ENCODE measurements at places on chromosomes 2 and 18.
A peak's percentile ranks its signal among the peaks of the same experiment; 100 is the strongest.

GRCh38 chr18:7417727-7418126, 149.4 kb upstream of the PTPRM start:
- peak; percentile 5 for DNase-seq

- DNase-seq = no peak
Measured at GRCh38 chr2:75030218-75031009, 72.0 kb downstream of the POLE4 start.

GRCh38 chr2:227370092-227370491, 9.0 kb downstream of the TM4SF20 start:
- DNase-seq = no peak

GRCh38 chr2:11950896-11951295, 204.5 kb downstream of the LPIN1 start:
- DNase-seq = no peak

- DNase-seq = no peak
Measured at GRCh38 chr18:8279346-8279745, 329.9 kb upstream of the RAB12 start.

GRCh38 chr2:70901227-70902066, 34.3 kb upstream of the ATP6V1B1 start:
- no peak for DNase-seq

- no peak for DNase-seq
Measured at GRCh38 chr2:52995424-52995823, 772.2 kb upstream of the CHAC2 start.

- DNase-seq = peak; percentile 21
Measured at GRCh38 chr2:165203689-165204559, at the start of gene SCN3A. Gene SCN3A, minus strand, starts transcription at chr2:165204050. Its CDS starts 27,656 bp downstream, at chr2:165176394.

- no peak for DNase-seq
Measured at GRCh38 chr2:217382794-217383193, 522.9 kb upstream of the TNP1 start.

GRCh38 chr18:34844732-34845459, 134.8 kb downstream of the DTNA start:
- DNase-seq = no peak

GRCh38 chr2:9498210-9498609, 23.9 kb downstream of the IAH1 start:
- DNase-seq = no peak

DNA sequence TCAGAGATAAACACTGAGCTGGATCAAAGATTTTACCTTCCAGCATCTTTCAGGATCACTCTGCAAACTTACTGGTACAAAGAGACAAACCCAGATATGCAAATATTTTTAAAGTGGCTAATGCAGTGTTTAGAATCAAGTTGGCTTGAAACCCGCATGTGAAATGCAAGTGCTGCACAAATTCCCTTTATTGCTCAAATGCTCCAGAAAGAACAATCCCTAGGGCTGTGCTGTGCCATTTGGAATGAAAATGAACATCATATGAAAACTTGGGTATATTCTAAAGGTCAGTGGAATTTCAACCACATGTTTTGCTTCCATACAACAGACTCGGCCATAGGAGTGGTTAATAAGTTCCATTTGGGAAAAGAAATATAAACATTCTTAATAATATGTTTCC, 139.1 kb downstream of the VWC2L start:
- peak; percentile 2 for DNase-seq

DNA sequence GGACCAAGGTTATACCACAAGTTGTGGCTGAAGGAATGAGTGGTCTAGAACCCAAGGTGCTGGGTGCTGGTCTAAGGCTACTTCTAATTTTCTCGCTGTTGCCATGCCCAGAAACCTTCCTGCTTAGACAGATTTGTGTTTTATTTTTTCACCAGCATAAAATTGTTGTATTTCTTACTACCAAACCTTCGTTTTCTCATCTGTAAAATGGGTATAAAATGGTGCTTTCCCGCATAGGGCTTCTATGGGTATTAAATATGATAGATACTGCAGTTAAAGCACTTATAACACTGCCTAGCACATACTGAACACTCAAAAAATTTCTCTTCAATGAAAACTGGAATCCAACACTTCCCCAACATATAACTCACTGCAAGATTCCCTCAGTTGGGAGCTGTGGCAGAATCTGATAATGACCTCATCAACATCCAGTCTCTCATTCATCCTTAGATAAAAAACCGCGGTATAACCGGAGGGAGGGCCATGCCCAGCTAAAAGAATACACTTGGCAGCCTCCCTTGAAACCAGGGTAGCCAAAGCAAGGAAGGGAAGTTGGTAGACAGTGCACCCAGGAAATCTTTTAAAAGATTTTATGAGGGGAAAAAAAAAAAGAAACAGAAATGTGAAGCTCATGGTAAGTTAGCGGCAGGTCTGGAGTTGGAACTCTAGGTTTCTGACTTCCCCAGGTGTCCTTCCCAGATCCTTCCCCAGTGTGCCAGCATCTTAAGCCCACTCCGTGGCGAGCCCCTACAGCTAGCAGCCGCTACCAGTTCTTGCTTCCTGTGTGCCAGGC, 1.2 kb downstream of the NEMP2 start:
- DNase-seq = no peak

GRCh38 chr2:12931186-12931844, 214.6 kb downstream of the TRIB2 start:
- peak; percentile 39 for DNase-seq

- no peak for DNase-seq
Measured at GRCh38 chr18:72458271-72458670, 85.9 kb downstream of the CBLN2 start.

DNA sequence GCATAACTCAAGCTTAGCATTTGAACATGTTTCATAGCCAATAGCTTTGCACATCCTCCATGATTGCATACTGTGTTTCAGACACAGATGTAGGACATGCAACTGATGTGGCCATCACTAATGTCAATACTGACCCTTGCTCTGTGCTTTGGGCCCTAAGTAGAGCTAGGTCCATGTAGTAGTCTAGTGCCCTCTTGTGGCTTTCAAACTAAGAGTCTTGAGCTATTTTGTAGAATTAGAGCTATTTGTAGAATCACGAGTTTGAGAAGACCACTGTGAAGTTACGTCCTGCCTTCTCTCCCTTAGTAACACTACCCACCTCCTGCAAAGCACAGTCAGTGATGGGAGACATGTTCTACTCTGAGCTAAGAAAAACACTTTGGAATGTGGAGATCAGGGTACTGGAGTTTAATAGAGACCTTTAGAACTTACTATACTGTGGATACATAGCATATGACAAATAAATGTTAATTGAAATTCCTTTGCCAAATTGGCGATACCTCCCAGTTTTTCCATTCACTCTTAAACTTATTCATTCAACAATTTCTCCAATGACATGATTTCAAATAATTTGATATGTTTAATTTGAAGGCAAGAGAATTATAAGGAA, 306.5 kb upstream of the TNP1 start:
- DNase-seq = peak; percentile 57

GRCh38 chr2:39127973-39128372, 7.1 kb upstream of the SOS1 start:
- no peak for DNase-seq

DNA sequence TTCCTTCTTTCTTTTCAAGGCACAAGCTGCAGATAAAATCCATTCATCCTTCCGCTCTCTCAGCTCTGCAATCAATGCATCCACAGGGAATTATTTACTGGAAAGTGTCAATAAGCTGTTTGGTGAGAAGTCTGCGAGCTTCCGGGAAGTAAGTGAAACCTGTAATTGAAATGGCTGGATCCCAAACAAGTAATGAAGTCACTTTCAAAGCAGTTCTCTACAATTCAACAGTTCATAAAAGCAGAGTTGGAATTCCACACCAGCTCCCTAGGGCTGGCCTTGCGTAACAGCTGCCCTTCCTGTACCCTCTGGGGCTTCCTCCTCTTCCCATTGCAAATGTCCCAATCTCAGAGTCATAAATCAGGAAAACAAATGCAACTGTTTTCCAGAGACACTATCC, 9.6 kb downstream of the SERPINB2 start:
- DNase-seq = no peak

- DNase-seq = peak; percentile 88
Measured at GRCh38 chr2:45128580-45128997, 119.3 kb upstream of the SIX2 start.

DNA sequence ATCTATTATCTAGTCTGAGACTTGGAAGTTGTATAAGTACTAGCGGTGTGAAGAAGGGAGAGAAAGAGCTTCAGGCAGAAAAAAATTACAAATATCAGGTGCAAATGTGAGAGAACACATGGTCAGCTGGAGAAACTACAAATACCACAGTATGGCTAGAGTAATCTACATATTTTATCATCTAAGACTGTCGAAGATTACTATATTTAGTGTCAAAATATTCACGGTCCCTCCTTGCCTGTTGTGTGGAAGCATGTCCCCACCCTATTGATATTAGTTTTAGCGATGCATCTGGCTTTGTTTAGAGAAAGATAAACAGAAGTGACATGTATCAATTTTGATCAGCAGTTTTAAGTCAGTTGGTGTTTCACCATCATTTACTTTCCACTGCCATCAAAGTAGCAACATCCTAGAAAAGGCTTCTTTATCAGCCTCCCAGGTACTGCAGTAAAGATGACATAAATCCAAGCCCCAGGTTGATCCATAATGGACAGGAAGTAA, 90.5 kb upstream of the ITGA4 start:
- DNase-seq = no peak

DNA sequence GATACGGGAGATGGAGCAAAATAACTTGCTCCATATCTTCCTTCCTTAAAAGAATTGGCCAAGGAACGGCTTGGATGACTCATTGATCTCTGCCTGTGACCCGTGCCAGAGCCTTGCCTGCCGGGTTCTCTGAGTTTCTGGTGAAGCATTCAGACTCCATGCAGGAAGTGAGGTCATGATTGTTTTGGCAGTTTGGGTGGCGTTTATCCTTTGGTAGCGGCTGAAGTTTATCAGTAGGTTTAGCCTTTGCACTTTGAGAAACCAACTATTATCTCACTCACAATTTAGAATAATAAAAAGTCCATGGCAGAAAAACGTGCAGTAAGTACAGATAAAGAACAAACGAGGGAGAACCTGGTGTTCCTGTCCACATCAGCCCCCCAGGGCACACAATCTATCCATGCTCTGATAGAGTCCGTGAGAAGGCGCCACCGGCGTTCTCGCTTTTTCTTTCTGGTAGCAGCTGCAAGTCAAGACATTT, 15.0 kb upstream of the CTAGE1 start:
- DNase-seq = peak; percentile 70

- no peak for DNase-seq
Measured at GRCh38 chr2:100833331-100833730, 13.4 kb downstream of the NPAS2 start.

GRCh38 chr2:47402555-47402804, 476 bp upstream of the MSH2 start:
- DNase-seq = no peak

- DNase-seq = no peak
Measured at GRCh38 chr2:236061899-236062298, 106.3 kb downstream of the GBX2 start.

GRCh38 chr18:526681-527080, 26.2 kb upstream of the COLEC12 start:
- DNase-seq = no peak

DNA sequence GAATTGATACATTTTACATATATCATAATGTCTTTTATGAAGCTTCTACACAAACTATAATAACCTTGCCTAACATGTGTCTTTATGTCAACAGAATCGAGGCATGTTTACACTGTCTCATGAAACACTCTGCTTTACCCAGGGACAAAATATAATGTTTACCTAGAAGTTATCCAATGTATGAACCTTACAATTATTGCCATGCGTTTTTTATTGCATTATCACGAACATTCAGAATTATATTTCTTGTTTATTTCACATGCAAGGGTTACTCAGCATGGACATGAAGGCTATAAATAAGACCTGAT, 19.8 kb downstream of the LONRF2 start:
- DNase-seq = no peak

GRCh38 chr2:178761759-178762371, 45.4 kb downstream of the TTN start:
- DNase-seq = peak; percentile 30

DNA sequence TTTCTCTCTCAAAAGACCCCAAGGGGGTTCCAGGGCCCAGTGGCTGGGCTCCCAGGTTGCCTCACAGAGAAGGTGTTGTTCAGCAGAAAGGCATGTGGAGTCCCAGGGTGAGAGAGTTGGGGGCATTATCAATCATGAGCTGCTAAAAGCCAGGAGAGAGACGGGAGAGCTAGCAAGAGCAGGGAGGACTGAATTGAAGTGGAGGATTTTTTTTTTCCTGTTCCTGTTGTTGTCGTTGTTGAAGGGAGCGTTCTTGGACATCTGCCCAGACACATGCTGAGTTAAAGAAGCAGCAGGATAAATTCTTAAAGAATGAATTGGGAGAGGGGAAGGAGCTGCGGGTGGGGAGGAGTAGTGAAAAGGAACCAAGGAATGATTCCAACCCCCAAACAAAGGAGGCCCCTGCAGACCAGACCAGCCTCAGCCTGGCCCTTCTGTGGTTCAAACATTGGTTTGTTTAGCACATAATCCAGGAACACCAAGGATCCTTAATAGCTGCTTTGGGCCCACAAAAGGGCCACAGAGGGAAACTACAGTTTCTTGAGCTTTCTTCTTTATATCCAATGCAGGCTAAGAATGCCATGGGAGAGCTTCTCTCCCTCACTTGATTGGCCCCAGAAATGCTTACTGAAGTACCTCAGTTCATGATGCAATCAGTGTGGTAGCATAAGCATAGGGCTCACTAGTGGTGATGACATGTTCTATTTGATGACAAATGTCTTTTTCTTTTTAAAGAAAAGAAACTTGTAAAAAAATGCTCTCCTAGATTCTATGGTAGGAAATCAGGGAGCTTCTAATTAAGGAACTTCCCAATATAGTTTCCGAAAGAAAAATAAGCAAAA, 146.0 kb downstream of the SETBP1 start:
- DNase-seq = peak; percentile 89

- DNase-seq = peak; percentile 32
Measured at GRCh38 chr2:230068651-230069055, at the start of gene SLC16A14. Gene SLC16A14, minus strand, starts transcription at chr2:230068924. Its CDS starts 9,572 bp downstream, at chr2:230059352.

GRCh38 chr2:189412330-189412953, 28.8 kb upstream of the WDR75 start:
- peak; percentile 81 for DNase-seq

DNA sequence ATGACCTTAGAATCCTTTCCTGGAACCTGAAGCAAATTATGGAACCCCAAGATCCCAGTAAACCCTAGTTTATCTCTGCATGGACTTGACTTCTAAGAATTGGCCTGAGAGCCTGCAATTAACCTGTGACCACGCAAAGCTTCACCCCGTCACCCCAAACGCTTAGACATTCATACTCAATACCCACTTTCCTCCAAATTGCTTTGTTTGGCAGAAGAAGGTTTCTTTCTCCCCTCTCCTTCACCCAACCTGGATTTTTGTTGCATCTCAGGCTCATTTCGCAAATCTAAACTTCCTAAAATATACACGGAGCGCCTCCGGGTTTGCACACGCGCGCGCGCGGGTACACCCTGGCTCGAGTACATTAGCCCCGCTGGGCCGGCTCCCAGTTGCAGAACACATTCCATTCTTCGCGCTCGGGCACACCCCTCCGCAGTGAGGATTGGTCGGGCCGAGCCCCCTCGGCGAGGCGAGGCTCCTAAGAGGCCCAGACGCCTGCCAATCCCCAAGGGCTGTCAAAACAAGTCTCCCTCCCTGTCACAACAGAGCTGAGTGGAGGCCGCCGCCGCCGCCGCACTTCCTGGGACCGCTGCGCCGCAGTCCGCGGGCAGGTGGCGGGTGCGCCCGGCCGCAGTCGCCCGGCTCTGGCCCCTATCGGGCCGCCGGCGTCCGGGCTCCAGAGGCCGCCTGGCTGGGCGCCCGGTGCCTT, at the start of gene PLCL1:
Gene PLCL1, plus strand, starts transcription at position 545 of the 709 bp plus-strand sequence.
- DNase-seq = peak; percentile 80

- DNase-seq = no peak
Measured at GRCh38 chr2:97995026-97995733, 568 bp downstream of the TMEM131 start.
